ENCODE measurements at places on chromosomes 13 and 19.

DNA sequence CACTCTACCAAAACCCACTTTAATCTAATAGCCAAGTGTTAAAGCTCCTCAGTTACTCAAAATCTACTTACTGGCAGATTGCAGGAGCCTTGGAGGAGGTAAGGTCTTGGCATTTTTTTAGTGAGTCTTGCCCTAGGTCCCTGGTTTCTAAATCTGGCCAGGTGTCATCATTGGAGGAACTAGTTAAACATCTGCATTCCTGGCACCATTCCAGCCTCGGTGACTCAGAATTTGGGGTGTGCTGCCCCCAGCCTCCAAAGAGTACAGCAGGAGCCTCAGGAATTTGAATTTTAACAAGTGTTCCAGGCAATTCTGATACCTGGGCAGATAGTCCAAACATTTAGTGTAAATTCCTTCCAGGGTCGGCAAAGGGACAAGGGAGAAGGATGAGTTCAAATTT, 37.4 kb downstream of the KLF5 start:
- no peak for DNase-seq

DNA sequence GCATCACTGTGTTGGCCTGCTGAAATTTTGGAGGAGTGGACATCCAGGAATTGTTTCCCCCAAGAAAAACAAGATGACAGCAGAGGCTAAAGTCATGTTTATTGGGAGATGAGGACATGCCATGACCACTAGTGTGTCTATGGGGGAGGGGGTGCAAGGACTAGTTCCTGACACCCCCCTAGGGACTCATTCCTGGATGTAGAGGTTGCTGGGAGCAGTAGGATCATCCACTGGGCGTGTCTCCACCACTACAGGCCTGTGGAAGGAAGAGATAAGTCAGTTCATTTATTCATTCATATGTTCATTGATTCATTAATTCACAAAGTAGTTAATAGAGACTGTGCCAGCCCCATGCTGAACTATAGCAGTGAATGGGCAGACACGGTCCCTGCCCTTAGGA, 30.2 kb downstream of the MAP4K1 start:
- no peak for DNase-seq

- peak; percentile 19 for DNase-seq
These were observed 22.3 kb downstream of the NLRP11 start for GRCh38 chr19:55809381-55810058.

DNA sequence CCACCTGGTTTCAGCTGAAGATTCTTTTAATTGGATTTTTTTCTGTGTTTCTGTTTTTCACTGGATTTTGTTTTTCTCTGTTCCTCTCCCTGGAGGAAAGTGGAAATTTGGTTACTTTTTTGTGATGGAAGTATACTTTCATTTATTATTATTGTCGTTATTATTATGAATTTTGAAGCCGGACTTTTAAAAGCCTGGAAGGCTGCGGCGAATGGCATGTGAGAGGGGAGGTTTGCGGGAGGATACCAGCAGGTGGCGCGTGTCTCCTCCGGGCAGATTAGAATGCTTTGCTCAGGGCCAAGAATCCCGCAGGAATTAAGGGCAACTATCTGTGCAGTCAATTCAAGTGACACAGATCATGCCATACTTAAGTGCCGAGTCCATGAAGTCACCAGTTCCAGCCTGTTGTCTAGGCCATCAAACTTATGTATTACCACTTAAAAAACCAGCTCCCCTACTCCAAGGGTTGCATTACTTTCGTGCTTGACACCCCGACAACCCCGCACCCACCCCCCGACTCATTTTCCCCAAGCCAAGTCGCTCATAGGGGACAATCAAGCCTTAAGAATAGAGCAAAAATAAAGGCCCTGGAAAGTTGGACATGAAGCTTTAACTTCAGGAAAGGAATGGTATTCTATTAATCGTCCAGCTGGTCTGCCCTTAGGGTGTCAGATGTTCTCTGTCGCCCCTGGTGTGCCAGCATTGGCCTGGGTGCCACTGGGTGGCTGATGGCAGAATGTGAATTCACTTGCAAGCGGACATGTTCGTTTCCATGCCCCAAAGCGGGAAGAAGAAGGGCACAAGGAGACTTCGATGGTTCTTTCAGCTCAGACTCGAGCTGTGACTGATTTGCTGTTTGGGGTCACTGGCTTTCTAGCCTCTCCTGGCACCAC, 1.3 kb upstream of the LRCH1 start:
- DNase-seq = peak; percentile 16

GRCh38 chr13:24270639-24271141, 38.7 kb upstream of the C1QTNF9 start:
- no peak for DNase-seq

- no peak for DNase-seq
These were observed 22.4 kb downstream of the MED26 start for GRCh38 chr19:16605553-16605994.

DNA sequence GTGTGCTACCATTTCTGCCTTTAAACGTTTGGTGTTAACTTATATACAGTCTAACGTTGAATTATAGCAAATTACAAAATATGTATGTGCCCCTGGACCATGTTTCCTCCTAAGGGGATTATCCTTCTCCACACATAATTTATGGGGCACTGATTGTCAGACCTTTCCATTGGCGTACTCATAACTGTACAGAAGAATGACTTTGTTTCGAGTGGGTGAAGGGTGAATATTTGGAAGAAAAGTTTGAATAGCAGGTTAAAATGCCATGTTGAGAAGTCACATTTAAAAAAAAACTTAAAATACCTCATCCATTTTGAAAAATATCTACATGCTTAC, 58.8 kb downstream of the SLC10A2 start:
- no peak for DNase-seq

Data from NCI-H2107 (cell line).